ENCODE measurements at places on chromosomes 3 and 15.

- no peak for DNase-seq
These were observed 12.4 kb downstream of the WDR5B start for GRCh38 chr3:122403489-122403888.

- no peak for DNase-seq
These were observed 26.3 kb downstream of the NRG4 start for GRCh38 chr15:75985971-75986370.

DNA sequence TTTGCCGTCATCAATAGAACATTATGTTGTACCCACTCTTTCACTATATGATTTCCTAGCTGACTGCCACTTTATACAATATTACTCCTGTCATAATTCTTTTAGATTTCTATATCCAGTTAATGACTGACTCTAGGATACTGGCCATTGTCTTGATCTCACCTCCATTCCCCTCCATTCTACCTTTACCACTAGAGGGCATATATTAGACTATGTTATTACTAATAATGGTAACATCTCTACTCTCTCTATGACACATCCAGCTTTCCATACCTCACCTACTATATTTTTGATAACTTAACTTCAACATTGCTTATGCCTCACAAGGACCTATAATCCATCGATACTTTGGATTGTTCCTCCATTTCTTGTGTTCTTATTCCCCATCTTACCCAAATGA, 31.4 kb upstream of the POU1F1 start:
- DNase-seq = no peak

GRCh38 chr3:137770835-137771399, 6.8 kb downstream of the SOX14 start:
- peak; percentile 63 for DNase-seq

DNA sequence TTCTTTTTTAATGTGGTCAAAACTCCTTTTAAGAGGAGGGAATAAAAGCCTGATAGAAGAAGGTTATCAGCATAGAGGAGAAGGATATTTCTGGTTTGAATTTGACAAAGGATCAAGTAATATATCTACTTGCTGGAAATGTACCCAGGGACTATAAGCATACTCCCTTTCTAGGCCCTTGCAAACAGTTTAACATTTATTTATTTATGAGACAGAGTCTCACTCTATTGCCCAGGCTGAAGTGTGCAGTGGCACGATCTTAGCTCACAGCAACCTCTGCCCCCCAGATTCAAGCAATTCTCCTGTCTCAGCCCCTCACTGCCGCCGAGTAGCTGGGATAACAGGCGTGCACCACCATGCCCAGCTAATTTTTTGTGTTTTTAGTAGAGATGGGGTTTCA, 71.6 kb downstream of the SLMAP start:
- DNase-seq = no peak

GRCh38 chr15:80554560-80554959, 140.6 kb upstream of the ABHD17C start:
- no peak for DNase-seq

DNA sequence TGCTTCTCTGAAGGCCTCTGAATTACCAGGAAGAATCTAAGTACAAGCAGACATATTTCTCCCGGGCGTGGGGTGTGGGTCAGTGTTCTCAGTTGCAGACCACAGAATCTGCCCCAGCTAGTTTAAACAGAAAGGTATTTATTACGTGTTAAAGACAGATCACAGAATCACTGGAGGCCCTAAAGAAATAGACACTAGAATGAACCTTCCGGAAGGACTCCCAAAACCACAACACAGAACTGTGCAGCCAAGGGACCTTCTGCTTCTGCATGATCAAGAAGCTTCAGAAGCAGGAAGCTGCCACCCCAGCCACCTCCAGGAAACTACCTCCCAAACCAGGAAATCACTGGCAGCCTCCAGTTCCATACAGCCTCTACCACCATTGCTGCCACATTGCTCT, 32.7 kb upstream of the ZFAND6 start:
- DNase-seq = no peak

GRCh38 chr3:5226783-5227182, 39.3 kb downstream of the EDEM1 start:
- no peak for DNase-seq

DNA sequence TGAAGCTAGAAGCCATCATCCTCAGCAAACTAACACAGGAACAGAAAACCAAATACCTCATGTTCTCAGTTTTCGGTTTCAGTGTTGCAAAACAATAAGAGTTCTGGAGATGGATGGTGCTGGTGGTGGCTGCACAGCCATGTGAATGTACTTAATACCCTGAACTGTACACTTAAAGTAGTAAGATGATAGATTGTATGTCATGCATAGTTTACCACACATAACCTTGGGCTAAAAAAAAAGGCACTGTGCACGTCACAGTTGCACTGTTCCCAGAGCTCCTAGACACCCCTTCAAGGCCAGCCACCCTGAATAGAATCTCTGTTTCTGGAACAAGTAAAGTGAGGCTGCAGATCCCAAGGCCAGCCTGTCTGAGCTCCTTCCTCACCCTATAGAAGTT, 243.3 kb upstream of the IGF1R start:
- DNase-seq = no peak

GRCh38 chr15:25407950-25408349, 30.9 kb downstream of the UBE3A start:
- no peak for DNase-seq

GRCh38 chr15:19899021-19899824, 642.4 kb downstream of the GOLGA6L6 start:
- no peak for DNase-seq

GRCh38 chr3:131819381-131820055, 215.3 kb downstream of the CPNE4 start:
- no peak for DNase-seq

GRCh38 chr15:90859234-90860131, 8.9 kb upstream of the FURIN start:
- DNase-seq = no peak

DNA sequence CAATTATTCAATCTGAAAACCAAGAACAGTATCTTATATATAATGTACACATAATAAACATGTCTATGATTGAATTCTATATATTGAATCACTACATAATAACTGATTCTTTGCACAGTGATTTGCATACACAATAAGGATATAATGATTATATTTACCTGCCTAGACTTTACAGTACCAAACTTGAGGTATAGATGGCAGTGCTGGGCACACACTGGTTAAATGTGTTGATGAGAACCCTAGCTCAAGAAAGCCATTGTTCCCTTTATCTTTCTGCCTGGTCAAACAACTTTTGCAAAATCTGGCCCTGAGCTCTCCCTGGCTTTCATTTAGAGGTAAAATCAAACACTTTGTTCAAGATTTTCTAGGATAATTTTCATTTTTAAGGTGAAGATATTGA, 697.7 kb downstream of the TUSC7 start:
- no peak for DNase-seq

GRCh38 chr15:101641894-101642293, 10.3 kb downstream of the TM2D3 start:
- no peak for DNase-seq

- DNase-seq = no peak
These were observed 55.9 kb downstream of the PGPEP1L start for GRCh38 chr15:98951493-98952320.

DNA sequence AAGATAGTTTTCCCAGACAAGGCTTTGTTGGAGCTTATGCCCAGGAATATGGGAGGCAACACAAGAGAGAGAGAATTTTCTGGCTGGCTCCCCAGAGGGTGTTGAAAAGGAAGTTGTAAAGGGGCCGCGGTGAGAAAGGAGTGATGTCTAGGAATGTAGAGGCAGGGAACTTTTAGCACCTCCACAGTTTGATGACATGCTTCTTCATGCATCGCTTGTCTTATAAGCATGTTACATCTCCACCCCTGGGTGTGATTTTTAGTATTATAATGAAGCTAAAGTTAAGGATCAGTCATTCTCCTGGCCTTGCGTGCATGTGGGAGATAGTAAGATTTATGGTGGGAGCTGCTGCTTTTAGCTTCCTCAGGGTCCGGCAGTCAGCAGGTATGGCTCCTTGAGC, 32.8 kb upstream of the TF start:
- DNase-seq = no peak

DNA sequence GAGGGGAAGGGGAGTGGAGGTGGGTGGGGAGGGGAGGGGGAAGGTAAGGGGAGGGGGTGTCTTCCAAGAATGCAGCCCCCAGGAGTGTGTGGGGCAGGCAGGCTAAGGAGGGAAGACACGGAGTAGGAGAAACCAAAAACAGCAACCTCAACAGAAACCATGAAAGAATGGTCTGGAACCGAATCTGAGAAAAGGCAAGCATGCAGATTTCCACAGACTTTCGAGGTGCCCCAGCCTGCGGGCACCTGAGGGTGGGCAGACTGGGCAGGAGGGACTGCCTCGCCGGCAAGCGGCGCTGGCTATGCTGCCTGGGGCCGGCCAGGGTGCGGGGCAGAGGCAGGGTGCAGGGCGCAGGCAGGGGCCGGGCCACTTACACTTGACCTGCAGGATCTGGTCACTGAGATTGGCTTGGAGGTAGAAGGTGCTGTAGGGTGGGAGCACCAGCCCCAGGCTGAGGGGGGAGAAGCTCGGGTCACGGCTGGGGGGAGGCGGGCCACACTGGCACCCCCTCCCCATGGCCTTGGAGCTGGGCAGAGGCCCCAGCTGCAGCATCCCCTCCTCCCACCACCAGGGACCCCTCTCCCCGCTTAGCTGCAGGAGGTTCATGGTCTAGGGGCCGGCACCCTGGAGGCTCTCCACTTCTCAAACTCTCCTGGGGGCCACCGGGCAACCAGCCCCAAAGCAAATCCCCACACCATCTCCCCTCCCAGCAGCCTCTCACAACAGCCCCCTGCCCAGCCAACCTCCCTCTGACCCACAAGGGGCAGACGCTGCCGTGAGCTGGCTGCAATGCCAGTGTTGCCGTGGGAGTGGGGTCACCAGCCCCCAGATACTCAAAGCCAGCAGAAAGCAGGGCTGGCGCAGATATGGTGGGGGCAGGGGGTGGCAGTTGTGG, 15.3 kb upstream of the TMEM115 start:
- DNase-seq = no peak

DNA sequence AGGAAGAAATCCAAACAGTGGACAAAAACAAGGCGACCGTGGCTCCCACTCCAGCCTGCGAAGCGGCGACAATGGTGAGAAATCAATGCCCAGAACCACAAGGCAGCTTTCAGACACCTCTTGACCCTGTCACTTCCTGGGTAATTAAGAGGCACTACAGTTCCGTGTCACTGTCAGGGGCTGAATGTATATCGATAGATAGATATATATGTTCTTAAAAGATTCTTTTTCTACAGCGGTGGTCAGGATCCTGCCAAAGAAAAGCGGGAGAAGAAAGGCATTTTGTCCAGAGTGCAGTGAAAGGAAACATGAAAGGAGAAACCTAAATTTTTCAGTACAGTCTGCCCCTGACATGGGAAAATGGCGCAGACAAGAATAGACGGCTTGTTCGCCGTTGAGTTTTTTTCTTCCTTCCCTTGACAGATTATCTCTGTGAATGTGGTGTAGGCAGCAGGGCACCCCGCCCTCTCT, 56.2 kb upstream of the HES1 start:
- no peak for DNase-seq

GRCh38 chr3:123018683-123019082, 8.9 kb downstream of the SEMA5B start:
- DNase-seq = no peak

DNA sequence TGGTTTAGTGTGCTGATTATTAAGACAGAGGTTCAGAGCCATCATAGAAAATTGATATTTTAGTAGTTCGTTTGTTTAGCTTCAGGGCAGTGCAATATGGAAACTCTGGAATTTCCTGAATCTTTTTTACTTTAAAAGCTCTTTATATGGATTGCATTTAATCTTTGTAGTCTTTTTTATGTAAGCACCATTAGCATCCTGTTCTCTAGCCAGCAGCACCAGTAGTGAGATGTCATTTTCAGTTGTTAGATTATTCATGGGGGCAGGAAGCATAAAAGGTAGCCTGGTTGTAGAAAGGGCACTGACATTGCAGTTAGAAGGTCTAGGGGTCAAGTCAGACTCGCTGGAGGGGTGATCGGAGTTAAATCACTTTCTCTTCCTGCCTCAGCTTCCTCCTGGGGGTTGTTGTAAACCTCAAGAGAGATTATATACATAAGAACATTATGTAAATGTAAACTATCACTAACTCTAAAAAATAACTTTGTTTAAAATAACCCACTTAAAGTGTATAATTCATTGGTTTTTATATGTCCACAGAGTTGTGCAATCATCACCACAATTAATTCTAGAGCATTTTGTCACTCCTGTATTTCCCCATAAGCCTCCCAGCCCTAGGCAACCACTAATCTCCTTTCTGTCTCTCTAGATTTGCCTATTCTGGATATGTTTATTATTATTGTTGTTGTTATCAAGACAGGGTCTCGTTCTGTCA, 31.4 kb upstream of the ITPKA start:
- no peak for DNase-seq

DNA sequence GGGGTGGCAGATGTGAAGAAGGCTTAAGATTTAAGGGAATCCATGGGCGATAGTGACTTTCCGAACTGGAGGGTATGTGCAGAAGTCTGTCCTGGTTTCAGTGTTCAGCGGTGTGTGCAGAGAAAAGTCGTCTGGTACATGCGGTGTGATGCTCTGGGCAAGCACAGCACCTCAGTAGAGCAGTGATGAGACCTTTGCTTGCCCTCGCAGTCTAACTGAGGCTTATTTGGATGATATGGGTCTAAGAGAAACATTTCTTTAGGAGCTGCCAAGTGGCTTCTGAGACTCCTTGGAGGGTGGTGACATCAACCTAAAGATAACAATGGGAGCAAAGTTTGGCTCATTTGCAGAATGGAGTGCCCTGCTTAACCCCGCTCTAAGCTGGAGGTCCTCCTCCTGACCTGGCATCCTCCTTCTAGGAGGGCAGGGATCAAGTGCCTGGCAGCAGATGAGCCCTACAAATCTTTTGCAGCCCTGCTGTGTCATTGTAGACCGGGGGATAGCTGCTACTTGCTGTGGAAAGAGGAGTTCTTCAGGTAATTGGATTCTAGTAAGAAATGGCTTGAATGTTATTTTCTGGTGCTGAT, 228.1 kb upstream of the AZI2 start:
- DNase-seq = no peak

GRCh38 chr15:90588427-90588826, 58.7 kb downstream of the CRTC3 start:
- DNase-seq = no peak

GRCh38 chr3:63864965-63865327, 1.3 kb downstream of the ATXN7 start:
- DNase-seq = no peak

- no peak for DNase-seq
These were observed 19.2 kb upstream of the LOXL1 start for GRCh38 chr15:73907035-73907408.
